Left hindlimb (tissue), 1 donor: ENCODE measurements at places on chromosomes 1 and 21.

- DNase-seq, result no peak
Measured at GRCh38 chr1:247884797-247885413, 10.5 kb upstream of the OR2W3 start.

DNA sequence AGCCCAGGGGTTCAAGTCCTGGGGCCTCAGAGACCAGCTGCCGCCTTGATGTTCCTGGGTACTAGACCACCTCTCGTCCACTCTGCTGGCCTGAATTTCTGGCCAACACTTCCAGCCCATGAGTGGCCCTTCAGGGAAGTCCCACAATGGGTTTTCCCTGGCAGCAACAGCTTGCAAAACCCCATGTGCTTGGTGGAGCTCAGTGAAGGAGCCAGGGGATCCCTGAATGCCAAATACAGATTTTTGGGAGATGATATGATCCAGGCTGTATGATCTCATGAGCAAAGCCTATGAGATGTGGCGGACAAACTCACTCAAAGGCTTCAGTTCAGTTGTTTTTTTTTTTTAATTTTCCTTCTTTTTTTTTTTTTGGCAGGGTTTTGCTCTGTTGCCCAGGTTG is 9.6 kb upstream of the RASSF5 start:
- DNase-seq, result no peak

DNA sequence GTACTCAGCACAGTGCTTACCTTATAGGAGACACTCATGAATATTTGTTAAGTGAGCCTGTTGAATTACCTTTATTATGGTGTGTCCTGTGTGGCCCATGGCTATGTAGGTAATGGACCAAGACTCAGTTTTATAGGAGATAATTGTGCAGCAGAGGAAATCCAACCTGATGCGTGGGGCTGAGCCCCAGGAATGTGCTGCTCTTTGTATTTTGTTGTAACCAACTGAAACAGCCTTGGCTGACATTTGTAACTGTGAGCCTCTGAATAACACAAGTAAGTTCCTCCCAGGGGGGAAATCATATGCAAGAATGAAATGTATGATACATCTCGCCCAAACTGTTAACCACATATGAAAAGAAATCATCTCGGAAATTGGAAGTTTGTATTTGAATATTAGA is 364.2 kb upstream of the ZP4 start:
- no peak for DNase-seq

- DNase-seq, result no peak
Measured at GRCh38 chr1:75542818-75543570, 67.9 kb downstream of the SLC44A5 start.

- DNase-seq, result no peak
Measured at GRCh38 chr1:167893798-167894197, 20.1 kb downstream of the ADCY10 start.

DNA sequence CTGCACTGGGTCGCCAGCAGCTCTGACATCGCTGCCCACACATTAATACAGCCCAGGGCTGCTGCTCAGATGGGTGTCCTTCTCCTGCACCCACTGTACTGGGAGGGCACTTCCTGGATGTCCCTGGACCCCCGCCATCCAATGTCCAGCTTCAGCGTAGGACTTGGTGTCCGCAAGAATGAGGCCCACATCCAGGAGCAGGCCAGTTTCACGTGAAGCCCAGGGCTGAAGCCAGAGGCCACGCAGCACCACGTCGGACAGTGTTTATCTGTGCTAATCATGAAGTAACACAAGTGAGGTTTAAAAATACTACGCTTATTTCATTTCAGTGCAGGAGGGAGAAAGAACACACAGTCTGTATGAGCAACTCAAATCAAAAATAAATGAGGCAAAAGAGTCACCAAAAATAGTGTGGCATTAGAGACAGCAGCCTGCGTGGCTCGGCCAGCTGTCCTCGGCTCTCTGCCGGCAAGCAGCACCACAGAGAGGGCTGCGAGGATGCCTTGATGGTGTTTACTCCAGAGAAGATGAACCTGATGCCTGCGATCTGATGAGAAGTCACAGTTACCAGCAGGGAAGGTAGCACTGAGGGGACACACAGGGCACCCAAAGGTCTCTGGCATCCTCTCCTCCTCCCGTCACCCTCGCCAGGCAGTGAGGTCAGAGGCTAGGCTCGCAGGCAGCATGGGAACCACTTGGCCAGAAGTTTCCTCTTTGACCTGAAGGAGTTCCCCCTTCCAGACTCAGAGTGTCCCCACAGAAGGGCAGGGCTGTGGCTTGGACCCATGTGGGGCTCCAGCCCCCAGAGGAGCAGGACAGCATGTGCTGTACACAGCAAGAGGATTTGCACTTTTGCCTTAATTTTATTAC is 22.1 kb upstream of the NPHP4 start:
- DNase-seq, result no peak

DNA sequence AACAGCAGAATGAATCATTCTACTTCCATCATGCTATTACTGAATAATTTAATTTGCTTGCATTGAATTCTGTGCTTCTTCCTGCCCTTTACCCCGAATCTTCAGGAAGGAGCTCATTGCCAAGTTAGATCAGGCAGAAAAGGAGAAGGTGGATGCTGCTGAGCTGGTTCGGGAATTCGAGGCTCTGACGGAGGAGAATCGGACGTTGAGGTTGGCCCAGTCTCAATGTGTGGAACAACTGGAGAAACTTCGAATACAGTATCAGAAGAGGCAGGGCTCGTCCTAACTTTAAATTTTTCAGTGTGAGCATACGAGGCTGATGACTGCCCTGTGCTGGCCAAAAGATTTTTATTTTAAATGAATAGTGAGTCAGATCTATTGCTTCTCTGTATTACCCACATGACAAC is 44.2 kb downstream of the MAP3K7CL start:
- no peak for DNase-seq

GRCh38 chr21:44903050-44903685 is 17.5 kb downstream of the ITGB2 start:
- no peak for DNase-seq
